ENCODE measurements at places on chromosomes 11 and 22. TPM values are rescaled to one million over a fixed set of nuclear protein-coding genes. Genes with fewer than 3 reads are reported as not detected.

The CCDC89 gene
- total RNA-seq = not detected

The PNPLA5 gene
- not detected for total RNA-seq

GRCh38 chr11:81004576-81004975 lies 1563.7 kb upstream of the TENM4 start:
- no peak for DNase-seq

- no peak for DNase-seq
These were observed 3.5 kb upstream of the TCF20 start for GRCh38 chr22:42273855-42274451.

DNA sequence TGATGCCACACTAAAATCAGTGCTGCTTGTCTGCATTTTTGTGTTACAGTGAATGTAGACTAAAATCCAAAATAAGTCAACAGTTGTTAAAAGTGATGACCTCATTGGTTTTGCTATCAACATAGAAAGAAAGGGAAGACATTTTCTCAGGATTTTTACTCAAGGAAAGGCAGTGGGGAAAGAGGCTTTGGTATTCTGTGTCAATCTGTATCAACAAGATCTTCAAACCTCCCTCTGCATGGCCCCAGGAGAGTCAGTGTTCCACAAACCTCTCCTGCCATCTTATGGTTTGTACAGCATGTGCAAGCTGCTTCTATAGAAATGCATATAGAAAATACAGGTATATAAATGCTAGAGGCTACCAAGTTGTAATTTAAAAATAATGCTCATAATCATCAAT lies 13.8 kb upstream of the OR51M1 start:
- no peak for DNase-seq

- DNase-seq = no peak
These were observed 324.3 kb downstream of the OPCML start for GRCh38 chr11:133207995-133208394.
